Ecto neural progenitor cell (in vitro differentiated cells): ENCODE measurements at places on chromosomes 1 and 21.

GRCh38 chr1:24459551-24460266, 42.9 kb upstream of the RCAN3 start:
- no peak for DNase-seq

- DNase-seq, result no peak
Observed at GRCh38 chr1:2594001-2594640, 7.5 kb downstream of the PRXL2B start.

- no peak for DNase-seq
Observed at GRCh38 chr1:65386439-65386838, 34.0 kb upstream of the LEPR start.

DNA sequence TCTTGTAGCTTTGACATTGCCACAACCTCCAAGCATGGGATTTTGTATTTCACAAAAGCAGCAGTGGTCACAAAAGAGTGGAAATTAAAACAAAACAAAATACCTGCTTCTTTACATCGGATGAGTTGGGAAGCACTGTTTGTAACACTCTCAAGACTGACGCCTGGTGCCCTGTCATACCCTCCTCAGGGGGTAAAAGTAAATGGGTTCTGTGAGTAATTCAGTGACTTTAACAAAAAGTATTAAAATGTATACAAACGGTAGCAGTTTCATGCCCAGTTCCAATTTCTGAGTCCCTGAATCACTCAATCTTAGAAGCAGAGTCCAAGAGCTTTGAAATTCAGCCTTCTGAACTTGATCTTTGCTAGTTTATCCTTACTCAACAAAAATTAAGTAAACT, 152.5 kb downstream of the TIAM1 start:
- DNase-seq, result no peak

GRCh38 chr1:152525080-152525641, 10.9 kb downstream of the CRCT1 start:
- no peak for DNase-seq
